NCI-H82 (cell line): ENCODE measurements at places on chromosomes 16 and 17.

- no peak for DNase-seq
Measured at GRCh38 chr17:20926532-20926931, 116.3 kb downstream of the USP22 start.

DNA sequence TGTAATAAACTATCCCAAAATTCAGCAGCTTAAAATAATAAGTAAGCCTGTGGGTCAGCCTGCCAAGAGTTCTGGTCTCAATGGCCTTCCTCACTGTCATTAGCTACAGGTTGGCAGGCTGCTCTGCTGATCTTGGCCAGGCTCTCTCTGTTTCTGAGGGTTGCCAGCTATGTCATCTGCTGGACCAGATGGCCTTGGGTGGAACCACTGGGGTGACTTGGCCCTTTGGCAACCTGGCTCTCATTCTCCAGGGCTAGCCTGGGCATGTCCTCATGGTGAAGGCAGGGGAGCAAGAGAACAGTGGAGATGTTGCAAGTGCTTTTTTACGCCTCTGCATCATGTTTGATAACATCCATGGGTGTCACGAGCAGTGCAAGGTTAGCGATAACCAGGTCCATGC, 13.9 kb downstream of the ITGAM start:
- DNase-seq, result no peak

DNA sequence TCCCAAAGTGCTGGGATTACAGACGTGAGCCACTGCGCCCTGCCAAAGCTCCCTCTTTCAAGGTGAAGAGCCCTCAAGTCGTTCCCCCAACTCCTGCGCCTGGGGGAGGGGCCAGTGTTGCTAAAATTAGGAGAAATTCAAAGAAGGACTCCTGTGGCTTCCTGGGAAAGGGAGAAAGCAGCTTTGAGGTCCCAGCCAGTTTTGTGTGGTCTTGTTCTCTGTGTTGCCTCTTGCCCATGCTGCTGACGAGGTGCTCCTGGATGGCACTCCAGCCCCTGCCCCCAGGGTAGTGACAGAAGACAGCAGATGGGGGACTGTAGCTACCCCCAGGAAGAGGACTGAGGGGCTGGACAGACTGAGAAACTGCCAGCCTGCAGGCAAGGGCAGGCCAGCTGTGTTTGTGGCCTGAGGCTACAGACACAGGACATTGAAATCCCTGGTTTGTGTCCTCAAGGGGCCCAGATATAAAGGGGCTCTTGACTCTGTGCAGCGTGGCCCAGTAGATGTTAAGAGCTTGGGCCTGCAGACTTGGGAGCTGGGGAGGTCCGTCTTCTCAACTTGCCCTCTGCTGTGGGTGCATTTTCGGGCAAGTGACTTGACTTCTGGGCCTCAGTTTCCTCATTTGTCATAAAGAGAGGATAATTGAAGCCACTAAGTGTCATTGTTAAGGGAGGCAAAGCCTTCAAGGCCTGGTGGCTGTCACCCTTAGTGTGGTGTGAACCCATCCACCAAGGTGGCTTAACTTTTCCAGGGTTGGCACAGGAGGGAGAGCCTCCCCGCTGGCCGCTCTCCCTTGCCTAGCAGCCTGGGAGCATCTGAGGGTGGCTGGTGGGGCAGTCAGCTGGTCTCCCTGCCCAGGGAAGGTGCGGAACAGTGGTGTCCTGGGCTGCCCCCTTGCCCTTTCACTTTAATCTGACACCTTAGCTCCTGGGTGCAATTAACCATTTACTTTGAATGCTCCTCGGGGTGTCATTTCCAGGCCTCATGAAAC, 4.1 kb downstream of the UBALD2 start:
- DNase-seq, result no peak

DNA sequence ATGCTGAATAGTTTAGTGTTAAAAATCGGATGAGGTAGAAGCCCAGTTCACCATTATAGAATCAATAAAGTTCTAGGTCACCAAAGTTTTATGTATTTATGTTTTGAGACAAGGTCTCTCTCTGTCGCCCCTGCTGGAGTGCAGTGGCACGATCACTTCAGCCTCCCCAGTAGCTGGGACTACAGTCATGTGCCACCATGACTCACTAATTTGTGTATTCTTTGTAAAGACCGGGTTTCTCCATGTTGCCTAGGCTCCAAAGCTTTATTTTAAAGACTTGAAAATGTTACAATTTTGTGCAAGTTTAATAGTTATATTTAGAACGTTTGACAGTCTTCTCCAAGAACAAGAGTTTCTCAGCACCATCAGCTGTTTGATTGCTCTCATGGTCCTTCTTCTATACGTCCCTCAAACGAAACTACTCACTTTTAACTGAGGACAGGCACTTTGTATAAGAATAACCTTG, 32.1 kb downstream of the NDE1 start:
- peak; percentile 23 for DNase-seq

- DNase-seq, result no peak
Measured at GRCh38 chr16:83554540-83554939, 253.2 kb upstream of the HSBP1 start.

DNA sequence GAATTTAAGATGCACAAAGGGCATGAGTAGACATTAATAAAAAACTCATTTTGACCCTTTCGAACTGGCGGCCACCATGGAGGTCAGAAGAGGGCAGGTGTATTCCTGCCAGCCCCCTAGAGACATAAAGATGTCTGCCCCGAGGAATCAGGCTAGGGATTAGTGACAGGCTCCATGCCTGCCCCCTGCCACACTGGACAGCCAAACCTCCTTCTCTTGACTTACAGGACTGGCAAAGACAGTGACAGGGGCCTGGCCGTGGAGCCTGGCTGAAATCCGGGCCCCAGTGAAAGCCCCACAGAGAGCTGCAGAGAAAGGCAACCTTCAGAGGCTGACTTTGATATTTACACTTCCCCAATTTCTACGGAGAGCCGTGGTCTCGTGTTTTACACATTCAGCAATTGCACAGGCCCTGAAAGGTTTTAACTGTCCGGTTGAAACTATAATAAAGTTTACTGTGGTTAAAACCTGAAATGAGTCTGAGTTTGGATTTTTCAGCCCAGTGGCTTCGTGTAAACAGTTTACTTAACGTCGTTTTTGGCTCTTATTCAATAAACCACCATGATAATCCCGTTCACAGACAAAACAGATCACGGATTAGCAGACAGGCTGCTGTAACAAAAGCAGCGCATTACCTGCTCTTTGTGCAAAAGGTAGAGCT, 243.9 kb upstream of the MYOCD start:
- DNase-seq, result peak; percentile 82

DNA sequence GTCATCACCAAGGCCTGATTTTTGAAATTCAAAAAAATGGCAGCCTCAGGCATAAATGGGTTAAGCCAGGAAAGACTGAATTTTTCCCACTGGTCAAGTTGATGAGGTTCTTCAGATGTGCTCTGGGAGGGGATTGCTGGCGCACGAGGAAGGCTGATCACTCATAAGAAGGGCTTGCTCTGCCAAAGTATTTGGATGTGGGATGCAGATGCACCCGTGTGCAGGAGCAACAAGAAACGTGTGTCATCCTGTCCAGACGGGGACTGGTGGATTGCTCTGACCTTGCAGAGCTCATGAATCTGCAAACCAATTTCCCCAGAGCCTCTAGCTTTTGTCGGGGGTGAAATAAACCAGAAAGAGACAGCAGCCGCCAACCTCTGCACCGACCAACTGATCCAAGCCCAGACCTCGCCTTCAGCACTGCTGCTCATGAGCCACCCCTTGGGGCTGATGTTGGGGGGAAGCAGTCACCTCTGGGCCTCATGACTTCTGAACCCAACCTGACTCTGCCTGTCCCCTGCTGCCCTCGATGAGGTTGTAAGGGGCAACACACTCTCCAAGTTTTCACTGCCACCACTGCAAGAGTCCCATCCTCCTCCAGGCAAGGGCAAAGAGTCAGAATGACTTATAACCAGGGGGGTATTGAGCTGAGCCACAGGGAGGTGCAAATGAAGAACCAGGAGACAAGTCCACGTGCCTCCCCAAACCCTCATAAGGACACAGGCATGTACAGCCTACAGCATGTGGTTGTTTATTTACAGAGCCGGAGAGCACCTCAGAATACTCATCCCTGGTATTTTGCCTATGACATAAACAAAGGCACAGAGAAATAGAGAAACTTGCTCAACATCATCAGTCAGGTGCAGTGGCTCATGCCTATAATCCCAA, 452.0 kb downstream of the SOX9 start:
- DNase-seq, result no peak

DNA sequence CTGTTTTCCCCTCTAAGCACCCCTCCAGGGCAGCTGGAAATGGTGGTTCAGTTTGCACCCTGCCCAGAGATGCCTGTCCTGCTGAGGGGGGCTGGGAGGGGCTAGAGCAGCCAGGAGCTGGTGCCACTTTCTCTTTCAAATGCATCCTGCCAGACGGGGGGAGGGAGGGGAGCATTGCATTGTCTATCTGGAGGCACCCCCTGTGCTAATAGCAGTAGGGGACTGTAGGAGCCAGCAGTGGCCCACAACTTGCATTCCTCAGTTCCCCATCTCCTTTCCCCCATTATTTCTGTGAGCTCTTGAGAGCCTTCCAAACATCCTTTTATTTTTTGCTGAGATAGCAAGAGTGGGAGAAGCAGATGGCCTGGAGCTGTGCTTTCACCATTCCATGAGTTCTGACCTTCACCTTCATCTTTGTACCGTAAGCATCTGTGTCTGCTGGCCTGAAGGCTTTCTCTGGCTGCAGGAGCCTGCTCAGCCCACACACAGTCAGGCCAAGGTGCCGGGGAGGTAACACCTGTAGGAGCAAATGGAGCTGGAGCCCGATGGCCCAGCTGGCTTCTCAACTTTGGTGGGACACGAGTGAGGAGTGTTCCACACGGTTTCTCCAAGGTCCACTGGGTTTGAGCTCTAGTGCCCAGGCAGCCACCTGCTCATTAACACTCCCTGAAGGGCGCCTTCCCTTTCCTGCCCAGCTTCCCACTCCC, 5.2 kb downstream of the WFDC1 start:
- DNase-seq, result no peak

DNA sequence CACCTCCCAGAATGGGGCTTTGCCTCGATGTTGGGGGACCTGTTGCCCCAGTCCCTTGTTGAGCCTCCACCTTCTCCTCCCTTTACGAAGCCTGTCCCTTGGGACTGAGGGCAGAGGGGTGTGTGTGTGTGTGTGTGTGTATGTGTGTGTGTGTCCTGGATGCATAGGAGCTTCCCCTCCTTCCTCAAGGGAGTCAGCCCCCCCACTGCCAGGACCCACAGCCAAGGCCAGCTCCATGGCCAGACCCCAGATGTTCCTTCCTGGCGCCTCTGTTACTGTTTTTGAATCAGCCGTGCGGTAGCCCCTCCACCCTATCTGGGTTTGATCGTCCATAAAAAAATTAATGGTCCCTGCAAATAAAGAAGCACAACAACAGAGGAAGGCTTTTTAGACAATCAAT, 17.7 kb upstream of the DOK4 start:
- DNase-seq, result no peak

- no peak for DNase-seq
Measured at GRCh38 chr17:83129676-83130075, 50.3 kb downstream of the METRNL start.

GRCh38 chr17:50848039-50848438, 12.7 kb downstream of the WFIKKN2 start:
- no peak for DNase-seq

DNA sequence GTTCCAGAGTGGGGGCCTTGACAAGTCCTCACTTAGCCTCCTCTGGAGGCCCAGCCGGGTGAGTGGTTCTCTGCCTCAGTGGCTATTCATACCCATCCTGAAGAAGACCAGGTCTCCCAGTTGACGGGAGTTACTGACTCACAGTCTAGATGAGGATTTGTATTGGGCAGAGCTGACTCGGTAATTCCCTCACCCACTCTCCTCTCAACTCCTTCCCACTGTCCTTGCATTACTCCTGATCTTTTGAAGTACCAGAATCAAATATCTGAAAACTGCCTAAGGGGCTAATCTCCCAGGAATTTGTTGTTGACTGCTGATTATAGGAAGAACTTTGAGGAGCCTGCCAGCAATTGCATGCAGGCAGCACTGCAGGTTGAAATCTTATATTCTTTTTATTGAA, 14.2 kb downstream of the SAP30BP start:
- no peak for DNase-seq

- no peak for DNase-seq
Measured at GRCh38 chr16:66435896-66436295, 8.8 kb downstream of the BEAN1 start.

DNA sequence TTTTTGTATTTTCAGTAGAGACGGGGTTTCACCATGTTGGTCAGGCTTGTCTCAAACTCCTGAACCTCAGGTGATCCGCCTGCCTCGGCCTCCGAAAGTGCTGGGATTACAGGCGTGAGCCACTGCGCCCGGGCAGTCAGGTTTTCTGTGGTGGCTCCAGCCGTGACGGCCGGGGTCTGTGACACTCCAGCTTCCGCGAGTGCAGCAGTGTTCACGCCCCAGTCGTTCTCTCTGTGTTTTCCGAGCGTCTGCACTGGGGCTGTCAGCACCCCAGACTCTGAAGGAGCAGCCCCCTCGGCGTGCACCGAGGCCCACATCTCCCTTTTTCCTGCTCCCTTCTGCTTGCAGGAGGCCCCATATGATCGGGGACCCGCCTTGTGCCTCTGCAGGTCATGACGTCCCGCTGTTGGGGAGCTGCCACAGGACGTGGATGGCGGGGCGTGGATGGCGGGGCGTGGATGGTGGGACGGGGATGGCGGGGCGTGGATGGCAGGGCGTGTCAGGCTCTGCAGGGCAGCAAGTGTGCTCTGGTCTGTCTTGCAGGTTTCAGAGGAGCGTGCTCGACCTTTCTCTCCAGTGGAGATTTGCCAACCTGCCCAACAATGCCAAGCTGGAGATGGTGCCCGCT, 5.7 kb downstream of the ASPSCR1 start:
- DNase-seq, result no peak

DNA sequence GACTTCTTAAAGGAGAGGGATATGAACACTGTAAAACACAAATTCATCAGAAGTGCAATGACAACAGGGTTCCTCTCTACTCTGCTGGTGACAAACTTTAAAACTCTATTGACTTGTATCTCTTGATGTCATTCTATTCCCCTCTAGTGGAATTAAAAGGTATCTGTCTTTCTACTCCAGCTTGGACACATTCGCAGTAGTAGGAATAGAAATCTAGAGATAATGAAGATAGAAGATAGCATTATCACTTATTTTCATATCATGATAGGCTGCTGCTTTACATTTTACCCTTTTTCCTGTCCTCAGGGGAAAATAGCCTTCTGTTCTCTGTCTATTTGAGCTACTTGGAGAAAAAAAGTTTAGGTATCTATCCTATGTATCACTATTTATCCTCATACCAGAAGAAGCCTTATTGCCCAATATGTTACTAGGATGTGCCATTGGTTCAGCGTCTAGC, 209.6 kb upstream of the CACNG5 start:
- DNase-seq, result peak; percentile 8

DNA sequence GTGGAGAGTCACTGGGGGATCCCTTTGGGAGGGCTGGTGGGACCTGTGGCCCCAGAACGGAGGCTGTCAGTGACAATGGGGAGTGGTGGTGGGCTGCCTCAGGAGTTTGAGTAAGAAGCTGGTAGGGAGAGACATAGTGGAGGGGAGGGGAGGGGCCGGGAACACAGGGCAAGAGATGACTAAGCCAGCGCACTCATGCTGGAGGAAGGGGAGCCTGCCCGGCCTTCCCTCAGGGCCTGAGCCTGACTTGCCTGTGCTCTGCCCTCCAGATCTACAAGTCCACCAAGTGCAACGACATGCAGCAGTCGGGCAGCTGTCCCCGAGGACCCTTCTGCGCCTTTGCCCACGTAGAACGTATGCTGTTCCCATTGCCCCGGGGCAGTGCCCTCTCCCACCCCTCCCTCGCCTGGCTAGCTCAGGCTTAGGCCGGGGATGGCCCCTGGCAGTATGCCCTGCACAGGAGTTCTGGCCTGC, 29.3 kb downstream of the UNC13D start:
- DNase-seq, result no peak

- no peak for DNase-seq
Measured at GRCh38 chr17:9479964-9480363, 95.7 kb downstream of the STX8 start.
